Stimulated activated naive CD8-positive, alpha-beta T cell treated with anti-CD3 and anti-CD28 coated beads, Interleukin-15, Interleukin-2, amounts not matched to agents 100 U/mL and 50 U/mL, for 24 hours (primary cell): ENCODE measurements at places on chromosomes 2 and 18.

GRCh38 chr2:80519699-80520291 is 215.2 kb upstream of the LRRTM1 start:
- DNase-seq: no peak

DNA sequence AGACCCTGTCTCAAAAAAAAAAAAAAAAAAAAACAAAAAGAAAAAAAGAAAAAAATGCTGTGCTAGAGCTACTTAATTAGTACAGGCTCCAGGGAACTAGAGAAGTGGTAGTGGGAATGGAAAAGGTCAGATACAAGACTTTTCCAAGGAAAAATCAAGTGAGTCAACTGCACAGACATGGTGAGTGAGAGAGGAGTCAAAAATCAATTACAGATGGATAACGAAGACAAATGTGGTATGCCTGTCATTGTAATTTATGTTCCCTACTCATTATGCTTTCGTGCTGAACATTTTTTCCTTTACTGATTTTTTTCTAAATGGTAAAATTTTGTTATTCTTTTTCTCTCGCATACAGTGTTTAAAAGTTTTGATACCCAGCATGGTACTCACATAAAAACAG is 111.5 kb downstream of the MDH1 start:
- DNase-seq: no peak

DNA sequence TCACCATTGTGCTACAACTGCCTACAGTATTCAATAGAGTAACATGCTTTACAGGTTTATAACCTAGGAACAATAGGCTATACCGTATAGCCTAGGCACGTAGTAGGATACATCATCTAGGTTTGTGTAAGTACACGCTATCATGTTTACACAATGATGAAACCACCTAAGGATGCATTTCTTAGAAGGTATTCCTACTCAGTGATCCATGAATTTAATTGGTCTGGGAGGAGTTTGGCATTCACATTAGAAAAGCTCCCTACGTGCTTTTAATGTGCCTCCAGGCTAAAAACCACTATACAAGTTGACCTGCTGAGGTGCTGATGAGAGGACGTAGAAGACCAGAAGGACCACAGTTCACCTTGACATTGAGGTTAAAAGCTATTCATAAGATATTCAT is 154.5 kb upstream of the LRRTM1 start:
- no peak for DNase-seq

DNA sequence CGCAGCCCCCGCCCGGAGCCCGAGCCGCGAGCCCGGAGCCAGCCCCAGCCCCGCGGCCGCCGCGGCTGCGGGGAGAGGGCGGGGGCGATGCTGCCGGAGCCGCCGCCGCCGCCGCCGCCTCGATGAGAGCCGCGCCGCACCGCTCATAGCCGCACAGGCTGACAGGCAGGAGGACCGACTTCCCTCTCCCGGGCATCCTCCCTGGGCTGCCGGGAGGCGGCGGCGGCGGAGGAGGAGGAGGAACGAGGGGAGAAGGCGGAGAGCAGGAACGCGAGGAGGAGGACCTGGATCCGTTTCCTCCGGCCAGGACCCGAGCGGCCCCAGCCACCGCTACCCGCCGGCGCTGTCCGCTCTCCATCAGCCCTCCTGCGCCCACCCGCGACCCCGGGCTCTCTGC is 370 bp downstream of the KLHL29 start:
- peak; percentile 32 for DNase-seq

DNA sequence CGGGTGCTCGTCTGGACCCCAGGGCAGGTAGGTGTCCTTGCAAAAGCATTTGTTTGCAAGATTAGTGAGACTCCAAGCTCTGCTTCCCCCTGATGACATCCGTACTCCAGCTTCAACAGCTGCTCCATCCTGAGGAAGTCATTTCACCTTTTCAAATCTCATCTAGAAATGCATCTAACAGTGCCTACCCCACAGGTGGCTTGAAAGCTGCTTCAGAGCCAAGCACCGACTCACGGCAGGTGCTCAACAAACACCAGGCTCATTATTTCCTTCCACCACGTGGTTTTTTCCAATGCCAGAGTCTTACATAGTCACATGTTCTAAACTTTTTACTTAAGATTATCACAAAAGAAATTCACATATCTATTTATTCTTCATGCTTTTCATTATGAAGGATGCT is 31.9 kb downstream of the CNGA3 start:
- DNase-seq: no peak

DNA sequence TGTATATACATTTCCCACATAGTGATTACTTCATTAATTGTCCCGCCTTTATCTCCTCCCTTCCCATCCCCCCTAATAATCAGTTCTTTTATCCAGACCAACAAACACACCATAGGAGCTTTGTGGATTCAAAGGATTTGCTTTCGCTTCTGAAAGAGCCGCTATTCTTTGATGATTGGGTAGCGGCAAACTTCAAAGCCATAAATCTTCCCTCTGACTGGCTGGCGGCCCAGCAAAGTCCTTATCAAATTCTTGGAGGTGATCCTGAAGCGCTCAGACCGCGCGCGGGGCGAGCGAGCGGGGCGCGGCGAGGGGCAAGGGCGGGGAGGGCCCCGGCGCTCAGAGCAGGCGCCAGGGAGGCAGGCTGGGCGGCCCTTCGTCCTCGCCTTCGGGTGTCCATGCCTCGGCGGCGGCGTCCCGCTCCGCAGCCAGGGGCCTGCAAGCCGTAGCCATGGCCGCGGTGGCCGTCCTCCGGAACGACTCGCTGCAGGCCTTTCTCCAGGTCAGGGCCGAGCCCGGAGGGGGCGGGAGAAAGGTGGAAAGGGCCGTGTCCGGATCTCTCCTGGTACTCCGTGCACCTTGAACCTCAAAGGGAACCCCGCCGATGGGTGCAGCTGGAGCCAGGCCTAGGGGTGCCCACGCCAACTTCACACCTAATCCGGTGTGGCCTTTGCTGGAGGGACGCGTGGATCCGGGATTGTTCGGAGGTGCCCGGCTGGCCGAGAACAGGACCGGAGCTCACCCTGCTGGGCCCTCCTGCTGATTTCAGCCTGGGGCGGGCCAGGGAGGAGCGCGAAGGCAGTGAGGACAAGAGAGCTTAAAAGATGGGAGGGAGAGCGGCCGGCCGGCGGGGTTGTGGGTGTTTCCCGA is at the start of gene SP5:
SP5 (plus strand) TSS at position 276 of the 870 bp plus-strand sequence; CDS start at position 452, 176 bp downstream.
- peak; percentile 24 for DNase-seq
